ENCODE measurements at places on chromosomes 2 and 18.

DNA sequence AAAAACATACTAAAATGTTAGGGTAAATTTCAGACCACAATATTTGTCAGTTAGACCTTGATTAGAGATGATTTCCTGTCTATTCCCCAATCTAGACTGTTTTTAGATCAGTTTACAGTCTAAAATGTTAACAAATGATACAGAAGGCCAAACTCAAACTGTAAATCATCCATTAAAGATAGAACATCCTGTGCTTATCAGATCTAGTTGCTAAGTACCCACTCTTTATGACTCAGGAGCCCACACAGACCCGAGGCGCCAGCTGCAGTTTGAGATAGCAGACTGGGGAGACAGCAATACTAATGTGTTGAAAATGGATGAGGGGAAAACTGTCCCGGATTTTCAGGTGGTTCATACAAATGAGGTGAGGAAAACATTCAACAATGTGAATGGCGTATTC is 113.3 kb downstream of the SCG2 start:
- DNase-seq, result no peak

DNA sequence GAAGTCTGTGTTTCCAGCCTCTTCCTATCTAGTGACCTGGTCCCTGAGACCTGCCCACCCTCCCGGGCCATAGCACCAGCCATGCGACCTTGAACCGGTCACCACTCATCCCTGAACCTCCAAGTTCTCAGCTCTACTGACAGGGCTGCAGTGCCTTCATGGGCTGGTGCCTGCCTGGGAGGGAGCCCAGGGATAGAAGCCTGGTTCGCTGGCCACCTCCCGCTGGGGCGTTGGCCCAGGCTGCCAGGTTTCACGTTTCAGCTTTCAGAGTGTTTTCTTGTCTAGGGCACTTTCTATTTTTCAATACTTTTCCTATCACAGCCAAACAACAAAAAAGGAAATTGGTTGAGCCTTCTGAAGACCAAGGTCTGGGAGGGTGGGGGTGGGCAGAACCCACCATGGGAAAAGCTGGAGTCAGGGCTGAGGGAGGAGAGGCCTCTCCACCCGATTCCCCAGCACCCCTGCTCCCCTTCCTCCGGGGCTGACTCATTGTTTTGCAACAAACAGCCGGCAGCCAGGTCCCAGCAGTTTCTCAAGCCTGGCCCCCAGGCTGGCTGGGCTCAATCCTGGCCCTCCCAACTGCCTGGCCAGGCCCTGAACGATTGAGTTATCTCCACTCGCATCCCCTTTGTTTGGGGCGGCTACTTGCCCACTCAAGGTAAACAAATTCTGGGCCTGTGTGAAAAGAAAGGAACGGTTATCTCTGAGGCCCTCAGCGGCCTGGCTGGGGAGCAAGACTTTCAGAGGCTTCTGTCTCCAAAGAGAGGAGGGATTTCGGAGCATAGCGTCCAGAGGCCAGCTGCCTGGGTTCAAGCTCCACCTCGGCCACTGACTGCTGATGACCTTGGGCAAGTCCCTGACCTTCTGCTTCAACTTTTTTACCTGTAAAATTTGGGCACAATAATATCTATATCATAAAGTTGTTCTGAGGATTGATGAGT is 47.5 kb downstream of the ZFP36L2 start:
- DNase-seq, result no peak

DNA sequence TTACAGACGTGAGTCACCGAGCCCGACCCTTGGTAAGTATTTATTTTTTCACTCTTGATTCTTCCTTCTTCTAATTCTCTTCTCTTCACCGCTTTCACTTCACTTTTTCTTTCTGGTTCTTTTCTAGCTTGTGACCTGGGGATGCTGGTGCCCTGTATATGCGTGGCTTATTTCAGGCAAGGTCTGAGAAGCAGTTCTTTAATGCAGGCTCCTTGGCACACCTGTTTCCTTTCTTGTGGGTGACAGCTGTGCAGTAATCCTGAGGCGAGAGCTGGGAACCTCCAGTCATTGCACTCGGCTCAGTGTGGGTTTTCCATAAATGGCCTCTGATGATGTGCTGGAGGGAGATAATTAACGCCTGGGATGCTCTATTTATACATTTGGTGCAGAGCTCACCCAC is 193.8 kb downstream of the TSN start:
- no peak for DNase-seq

- no peak for DNase-seq
These were observed 43.2 kb downstream of the CLASP1 start for GRCh38 chr2:121605820-121606733.

DNA sequence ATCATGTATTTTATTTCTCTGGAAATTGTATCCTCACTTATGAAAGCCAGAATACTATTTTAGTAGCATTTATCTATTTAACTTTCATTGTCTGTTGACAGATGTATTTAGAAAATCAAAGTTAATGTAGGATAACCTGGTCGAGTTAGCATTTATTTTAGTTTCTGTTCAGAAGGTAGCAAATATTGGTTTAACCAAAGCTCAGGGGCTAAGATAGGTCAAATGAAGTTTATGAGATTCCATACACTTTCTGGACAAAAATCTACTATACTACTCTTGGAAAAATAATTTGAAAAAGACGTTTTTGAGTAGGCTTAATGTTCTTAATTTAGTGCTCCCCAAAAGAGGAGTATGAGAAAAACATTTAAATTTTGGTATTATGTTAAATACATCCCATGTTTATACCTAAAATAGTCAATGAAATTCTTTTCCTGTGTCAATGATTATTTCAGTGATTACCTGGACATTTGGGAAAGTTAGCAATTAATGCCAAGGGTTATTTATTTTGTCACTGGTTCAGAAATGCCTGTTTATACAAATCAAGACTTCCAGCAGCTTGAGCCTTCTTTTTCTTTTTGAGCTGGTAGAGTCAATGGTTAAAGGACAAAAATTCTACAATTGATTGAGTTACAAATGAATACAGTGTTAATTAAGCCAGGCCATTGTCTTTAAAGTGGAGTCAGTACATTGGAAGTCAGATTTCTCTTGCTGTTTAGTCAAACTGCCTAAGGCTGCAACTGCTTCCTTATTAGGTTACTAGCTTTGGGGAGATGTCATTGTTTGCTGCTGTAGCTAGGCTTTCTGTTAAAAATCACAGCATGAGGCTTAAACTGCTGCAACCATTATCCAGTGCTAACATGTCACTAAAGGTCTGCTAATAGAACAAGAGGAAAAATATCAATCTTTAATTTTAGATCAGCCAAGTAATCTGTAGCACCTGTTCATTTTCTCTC is 182.3 kb downstream of the CAMKMT start:
- no peak for DNase-seq

DNA sequence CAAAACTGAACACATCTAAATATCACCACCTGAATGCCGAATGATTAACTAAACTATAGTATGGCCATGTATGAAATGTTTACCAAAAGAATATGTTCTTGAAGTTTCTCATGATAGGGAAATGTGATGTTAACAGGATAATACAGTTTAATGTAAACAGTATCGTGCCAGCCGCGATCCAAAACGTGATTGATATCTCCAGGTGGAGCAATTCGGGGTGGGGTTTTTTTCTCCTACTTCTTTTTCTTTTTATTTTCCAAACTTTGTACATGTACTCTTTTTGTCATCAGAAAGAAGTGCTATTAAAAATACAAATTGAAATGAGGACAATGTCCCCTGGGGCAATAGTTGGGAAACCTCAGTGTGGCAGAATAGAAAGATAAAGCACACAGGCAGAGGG is 4.0 kb upstream of the BIN1 start:
- DNase-seq, result no peak

All from stimulated activated CD4-positive, alpha-beta T cell treated with anti-CD3 and anti-CD28 coated beads, TNF-alpha, amount 100 ng/mL, for 4 hours (primary cell).